Upper lobe of right lung (tissue), 1 donor: ENCODE measurements at places on chromosomes 12 and 14. TPM values are rescaled to one million over a fixed set of nuclear protein-coding genes. Genes with fewer than 3 reads are reported as not detected.

DNA sequence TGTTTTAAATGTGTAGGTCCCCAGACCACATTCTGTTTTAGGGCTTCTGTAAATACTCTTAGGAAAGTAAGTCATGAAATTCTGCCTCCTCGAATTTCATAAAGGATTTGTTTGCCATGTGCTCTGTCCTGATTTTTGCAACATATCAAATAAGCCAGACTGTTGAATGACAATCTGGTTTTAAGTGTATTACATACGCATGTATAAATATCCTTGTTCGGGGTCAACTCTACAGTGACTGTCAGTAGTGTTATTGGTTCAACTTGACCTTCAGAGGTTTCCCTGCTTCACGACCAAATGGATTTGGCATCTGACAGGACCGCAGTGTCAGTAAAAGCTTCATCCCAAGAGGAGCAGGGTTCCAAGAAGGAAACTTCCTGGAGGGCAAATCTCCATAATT lies 52.7 kb downstream of the PPM1A start:
- no peaks in the 10 kb centered on the region for H3K27me3 ChIP-seq
- no peak overlapping the region for H3K4me3 ChIP-seq
- no peak for DNase-seq

DNA sequence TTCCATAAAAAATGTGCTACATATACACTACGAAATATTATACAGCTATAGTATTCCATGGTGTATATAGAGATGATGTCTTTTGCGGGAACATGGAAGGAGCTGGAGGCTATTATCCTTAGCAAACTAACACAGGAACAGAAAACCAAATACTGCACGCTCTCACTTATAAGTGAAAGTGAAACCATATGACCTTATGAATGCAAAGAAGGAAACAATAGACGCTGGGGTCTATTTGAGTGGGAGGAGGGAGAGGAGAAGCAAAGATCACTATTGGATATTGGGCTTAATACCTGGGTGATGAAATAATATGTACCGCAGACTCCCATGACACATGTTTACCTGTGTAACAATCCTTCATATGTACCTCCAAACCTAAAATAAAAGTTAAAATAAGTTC lies 142.8 kb downstream of the LRFN5 start:
- no peaks in the 10 kb centered on the region for H3K27me3 ChIP-seq
- H3K4me1 ChIP-seq: no peaks in the 10 kb centered on the region
- H3K27ac ChIP-seq: no peak overlapping the region

- no peaks in the 10 kb centered on the region for H3K36me3 ChIP-seq
- H3K4me1 ChIP-seq: no peaks in the 10 kb centered on the region
- H3K27me3 ChIP-seq: no peaks in the 10 kb centered on the region
- no peak overlapping the region for H3K27ac ChIP-seq
- no peak for DNase-seq
- H3K4me3 ChIP-seq: no peak overlapping the region
Observed at GRCh38 chr14:41230683-41231082, 376.0 kb upstream of the LRFN5 start.

GRCh38 chr12:63064080-63064479 lies 86.9 kb downstream of the AVPR1A start:
- no peaks in the 10 kb centered on the region for H3K4me1 ChIP-seq
- H3K27ac ChIP-seq: no peak overlapping the region
- DNase-seq: no peak

TAS2R50 gene
- 0.55 TPM for total RNA-seq

TTC5 gene
- 15.6 TPM for total RNA-seq

CLEC12A gene
- total RNA-seq: 43.4 TPM

GLIPR1L1 gene
- not detected for total RNA-seq
